ENCODE measurements at places on chromosomes 1 and 21.

GRCh38 chr1:208533746-208534598 is 289.8 kb upstream of the PLXNA2 start:
- no peak for DNase-seq

DNA sequence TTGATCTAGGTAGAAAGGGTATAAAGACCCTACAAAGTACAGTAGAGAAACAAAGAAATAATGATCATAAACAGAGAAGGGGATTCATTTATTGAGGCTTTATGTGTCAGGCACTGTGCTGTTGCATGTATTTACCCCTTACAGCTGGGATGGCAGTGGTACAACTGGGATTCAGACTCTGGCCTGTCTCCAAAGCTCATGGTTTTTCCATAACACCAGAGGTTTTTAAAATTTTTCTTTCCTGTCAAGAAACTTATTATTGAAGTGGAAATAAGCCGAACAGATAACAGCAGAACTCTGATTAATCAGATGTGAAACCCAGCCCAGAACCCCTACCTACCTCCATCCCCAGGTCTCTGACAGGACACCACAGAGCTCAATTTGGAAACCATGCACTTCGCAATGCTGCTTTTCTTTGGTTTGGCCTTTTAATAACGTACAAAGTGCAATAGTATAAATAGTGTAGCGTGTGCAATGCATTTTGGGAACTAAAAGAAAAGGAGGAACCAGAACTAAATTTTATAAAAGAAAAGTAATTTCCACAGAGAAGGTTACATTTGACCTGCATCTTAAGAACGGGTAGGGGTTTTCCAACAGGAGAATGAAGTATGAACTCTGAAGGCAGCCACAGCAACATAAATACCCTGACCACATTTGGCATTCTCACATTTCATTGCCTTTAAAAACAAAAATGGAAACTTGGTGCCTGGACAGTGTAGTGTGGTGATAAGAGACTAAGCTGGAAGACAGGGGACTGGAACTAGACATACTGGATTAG is 92.0 kb upstream of the S1PR1 start:
- DNase-seq: no peak

GRCh38 chr1:170481000-170481399 is 51.0 kb upstream of the GORAB start:
- no peak for DNase-seq

- no peak for DNase-seq
Observed at GRCh38 chr1:41827991-41828570, 90.6 kb downstream of the HIVEP3 start.

GRCh38 chr21:15679630-15680029 is 50.2 kb upstream of the USP25 start:
- no peak for DNase-seq

DNA sequence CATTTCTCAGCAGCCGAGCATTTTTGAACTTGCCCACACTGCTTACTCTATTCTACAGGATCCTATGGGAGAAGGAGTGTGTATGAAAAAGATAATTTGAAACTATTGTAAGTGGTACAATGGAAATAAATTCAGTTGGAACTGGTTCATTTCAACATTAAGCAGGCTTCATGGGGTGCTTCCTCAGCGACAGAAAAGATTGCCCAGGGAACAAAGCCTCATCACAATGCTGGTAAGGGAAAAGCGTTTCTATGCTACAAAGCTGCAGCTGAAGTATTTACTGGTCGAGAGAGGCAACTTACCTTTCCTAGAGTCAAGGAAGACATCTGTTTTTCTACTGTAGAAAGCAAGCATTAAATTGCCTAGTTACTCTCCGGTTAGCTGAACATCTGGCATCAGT is 568.2 kb upstream of the ZP4 start:
- no peak for DNase-seq

DNA sequence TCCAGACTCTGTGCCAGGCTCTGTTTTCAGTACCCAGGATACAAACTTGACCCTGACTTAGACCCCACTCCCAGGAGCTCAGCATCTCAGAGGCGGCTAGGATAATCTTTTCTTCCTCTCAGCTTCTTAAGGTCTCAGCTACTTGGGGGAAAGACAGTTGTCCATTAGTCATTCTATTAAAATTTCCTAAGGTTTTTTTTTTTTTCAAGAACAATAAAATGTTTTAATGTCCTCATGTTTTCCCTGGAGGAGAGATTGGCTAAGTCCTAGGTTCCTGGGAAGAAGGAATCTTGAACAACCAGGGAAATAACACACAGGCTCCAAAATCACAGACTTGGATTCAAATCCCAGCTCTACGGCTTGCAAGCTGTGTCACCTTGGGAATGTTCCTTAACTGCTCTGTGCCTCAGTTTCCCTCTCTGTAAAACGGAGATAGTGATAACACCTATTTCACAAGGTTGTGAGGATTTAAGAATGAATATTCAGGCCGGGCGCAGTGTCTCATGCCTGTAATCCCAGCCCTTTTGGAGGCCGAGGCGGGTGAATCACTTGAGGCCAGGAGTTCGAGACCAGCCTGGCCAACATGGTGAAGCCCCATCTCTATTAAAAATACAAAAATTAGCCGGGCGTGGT is 33.0 kb downstream of the CDK18 start:
- DNase-seq: no peak

Data from Right ventricle myocardium inferior (tissue), 1 donor.